ENCODE measurements at places on chromosomes 2 and 18.

DNA sequence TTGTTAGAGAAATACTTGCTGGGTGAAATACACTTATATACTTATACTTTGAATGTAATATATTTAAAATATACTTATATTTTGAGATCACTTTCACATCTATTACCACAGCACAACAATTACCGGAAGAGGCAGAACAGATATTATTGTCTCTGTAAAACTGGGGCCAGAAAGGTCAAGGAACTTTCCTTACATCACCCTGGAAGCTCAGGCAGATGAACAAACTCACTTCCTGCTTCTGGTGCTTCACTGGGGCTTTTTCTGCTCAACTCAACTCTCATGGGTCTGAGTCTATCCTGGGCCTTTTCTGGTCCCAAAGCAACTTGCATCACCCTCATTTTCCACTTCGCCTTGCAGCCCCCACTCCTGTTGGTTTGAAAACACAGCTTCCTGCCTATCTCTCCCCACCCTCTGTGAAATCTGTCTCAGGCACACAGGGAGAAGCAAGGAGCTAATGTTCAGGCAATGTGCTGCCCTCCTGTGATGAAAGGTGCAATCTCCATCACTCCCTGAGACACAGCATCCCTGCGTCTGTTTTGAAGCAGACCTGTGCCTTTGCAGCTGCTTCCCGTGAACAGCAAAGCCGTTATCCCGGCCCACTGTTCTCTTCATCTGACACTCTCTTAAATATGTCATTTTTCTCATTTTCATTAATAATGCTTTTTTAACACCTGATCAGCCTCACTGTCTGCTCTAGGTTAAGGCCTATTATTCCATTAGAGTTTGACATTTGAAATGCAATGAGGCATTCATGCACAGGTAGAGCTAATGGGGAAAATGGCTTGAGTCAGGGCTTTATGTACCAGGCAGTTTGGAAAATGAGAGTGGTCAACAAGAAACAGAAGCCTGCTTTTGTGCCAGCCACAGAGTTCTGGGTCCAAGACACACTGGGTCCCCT lies 251.9 kb upstream of the CHAC2 start:
- no peak for DNase-seq

DNA sequence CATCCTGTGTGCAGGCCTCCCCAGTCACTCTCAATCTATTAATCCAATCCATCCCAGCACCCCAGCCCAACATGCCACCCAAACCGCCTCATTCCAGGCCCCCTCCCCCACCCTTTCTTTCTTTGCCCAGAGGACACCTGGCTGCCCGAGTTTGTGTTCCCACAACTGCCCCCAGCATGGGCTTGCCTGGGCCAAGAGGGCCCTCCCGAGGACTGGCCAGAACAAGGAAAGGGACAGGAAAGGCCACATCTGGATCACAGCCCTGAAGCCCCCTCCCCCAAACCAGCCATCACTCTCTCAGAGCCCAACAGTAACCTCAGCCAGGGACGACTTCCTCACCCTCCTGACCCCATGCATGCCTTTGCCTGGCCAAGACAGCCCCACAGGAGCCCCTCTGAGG lies 1.2 kb downstream of the TNS1 start:
- no peak for DNase-seq

DNA sequence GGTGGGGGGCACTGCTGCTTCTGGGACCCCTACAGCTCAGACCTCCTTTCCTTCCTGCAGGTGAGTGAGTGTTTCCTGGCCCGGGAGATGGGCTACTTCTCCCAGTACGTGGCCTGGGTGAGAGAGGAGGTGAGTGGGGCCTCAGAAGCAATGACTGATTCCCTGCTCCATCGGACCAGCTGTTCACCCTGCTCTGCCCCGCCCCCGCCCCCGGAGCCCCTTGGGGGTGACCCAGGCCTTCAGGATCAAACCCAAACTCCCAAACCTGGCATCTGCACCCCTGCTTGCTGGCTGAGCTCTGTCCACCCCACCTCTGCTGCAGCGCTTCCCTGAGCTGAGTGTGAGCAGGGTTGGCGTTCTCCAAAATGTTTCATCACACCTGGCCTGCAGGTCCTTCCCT lies 9.8 kb upstream of the KCNIP3 start:
- no peak for DNase-seq

DNA sequence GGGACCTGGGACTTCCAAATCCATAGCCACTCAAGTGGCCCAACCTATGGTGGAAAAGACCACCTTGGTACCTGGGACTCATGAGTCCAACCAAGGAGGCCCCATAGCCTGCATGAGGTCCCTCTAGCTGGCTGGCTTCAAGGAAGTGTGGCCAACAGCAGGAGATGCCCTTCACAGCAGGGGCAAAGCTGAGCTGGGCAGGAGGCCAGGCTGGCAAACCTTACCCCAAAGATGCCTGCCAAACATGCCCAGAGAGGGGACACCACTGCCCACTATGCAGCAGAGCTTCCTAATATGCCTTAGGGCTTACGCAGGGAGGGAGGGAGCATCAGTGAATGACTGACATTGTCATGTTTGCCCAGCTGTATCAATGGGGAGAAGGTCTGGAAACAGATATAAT lies 188.0 kb upstream of the GLI2 start:
- DNase-seq = no peak

- DNase-seq = no peak
These were observed 403.2 kb downstream of the DSC3 start for GRCh38 chr18:30639361-30639760.

DNA sequence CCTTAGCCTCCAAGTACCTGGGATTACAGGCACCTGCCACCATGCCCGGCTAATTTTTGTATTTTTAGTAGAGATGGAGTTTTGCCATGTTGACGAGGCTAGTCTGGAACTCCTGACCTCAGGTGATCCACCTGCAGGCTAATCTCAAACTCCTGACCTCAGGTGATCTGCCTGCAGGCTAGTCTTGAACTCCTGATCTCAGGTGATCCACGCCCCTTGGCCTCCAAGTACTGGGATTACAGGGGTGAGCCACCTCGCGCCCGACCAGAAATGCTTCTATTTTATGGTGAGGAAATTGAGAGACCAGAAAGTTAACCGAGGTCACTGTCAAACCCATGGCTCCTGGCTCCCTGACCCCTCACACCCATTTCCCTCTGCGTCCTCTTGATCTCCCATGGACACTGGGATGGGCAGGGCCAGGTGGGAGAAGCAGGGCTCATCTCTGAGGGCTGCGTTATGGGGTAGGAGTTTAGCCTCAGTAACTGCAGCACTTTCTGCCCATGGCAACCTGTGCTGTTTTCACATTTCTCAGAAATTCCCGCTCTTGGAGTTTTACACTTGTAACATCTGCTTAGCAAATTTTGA lies 210.0 kb downstream of the AGAP1 start:
- no peak for DNase-seq

DNA sequence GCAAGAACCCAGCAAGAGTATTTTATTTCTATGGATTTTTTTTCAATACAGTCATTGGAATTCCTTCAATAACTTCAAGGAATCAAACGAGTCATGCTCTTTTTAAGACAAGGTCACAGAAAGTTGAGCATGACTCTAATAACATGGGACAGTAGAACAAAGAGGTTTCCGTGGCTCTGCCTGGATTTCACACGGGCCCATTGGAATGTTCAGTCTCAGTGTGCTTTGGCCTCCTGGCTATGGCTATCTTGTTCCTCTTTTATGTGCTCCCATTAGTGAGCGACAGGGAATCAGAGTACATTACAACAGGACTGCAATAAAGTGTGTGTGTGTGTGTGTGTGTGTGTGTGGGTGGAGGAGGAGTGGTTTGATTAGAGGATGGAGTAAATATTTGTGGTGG lies 312.4 kb downstream of the DCC start:
- DNase-seq = no peak

GRCh38 chr2:181814057-181814491 lies 77.5 kb upstream of the ITPRID2 start:
- no peak for DNase-seq

DNA sequence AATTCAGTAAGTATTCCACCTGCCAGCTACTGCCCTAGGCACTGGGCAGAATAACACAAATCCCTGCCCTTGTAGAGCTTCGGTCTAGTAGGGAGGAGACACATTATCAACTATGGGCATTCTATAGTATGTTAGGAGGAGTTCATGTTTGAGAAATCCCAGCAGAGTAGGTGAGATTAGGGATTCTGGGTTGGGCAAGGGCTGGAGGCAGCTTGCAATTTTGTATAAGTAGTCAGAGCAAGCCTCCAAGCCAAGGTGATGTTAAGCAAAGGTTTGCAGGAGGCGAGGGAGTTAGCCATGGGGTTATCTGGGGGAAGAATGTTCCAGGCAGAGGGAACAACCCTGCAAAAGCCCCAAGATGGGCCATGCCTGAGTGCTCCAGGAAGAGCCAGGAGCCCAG lies 187.9 kb upstream of the HS6ST1 start:
- no peak for DNase-seq

- no peak for DNase-seq
These were observed 19.1 kb upstream of the GPR55 start for GRCh38 chr2:230944123-230944653.

- no peak for DNase-seq
These were observed 1.7 kb downstream of the EMILIN1 start for GRCh38 chr2:27080140-27080469.

- DNase-seq = no peak
These were observed 533.1 kb downstream of the RNF144A start for GRCh38 chr2:7450188-7450832.

DNA sequence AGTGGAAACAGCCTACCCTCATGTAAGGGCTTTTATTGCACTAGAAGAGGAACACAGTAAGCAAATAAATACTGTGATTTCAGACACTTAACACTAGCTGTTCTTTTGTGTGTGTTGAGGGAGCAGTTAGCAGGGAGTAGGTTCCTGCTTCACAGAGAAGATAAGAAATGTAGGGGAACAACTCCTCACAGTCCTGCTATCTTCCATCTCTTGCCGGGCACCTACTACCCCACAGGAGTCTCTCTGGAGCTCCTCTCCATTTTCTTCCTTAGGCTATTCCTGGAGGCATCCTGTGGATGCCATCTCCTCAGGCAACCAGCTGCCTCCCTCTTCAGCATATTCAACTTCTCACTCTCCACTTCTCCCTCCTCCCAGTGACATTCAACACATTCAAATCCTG lies 145.0 kb downstream of the SRBD1 start:
- DNase-seq = no peak

- DNase-seq = no peak
These were observed 417.5 kb downstream of the DPP10 start for GRCh38 chr2:114859726-114860510.

DNA sequence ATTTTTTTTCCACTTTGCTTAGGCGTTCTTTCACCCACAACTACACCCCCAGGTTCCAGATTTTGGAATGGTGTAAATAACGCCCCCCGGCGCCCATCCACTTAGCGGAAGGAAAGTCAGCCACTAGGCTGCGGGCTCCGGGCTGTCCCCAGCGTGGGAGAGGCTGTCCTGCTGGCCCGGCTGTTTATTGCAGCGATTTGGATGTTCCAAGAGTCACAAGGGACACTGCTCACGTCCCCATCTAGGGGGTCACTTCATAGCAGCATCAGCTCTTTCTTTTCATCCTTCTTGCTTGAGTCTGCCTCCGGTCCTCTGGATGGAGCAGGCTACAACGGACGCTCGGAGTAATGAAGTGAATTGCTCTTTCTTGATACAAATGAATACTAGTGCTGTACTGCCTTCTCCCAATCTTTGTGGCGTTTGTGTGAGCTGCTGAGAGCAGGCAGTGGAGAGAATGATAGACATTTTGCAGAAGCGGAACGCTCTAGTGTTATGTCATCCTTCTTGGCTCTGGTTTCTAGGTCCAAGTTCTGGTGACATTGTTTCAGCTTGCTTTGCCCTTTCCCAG lies 50.7 kb upstream of the PAIP2B start:
- no peak for DNase-seq

DNA sequence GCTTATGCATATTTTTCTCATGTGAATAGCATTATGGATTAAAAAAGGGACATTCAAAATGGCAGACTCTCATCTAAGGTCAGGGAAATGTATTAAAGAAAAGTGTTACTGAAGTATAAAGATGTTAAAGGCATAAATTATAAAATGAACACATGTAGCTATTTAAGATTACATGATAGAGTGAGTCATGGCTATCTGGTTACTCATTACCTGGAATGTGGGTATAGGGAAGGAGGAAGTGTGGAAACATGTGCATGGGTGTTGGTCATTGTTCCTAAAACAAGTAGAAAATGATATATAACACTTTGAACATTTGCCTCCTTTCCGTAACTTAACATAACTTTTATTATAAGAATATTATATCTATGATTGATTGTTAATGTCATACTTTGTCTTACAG lies 66.4 kb downstream of the MYO1B start:
- no peak for DNase-seq

DNA sequence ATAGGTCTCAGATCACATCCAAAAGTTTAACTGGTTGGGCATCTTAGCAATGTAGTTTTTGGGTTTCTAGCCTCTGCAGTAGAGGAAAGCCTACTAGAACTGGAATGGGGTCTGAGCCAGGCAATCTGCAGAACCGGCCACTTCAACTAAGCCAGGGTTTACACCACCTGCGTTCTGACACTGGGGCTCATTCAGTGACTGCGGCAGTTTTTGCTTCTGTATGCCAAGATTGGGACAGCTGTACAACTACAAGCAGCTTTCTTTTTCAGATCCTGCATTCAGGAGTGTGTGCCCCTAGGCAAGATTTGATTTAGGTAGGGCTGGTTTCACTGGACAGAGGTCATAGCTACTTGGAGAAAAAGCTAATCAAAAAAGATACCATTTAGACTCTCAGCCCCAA lies 43.7 kb upstream of the IGFBP5 start:
- no peak for DNase-seq

GRCh38 chr18:59478591-59478990 lies 119.5 kb upstream of the LMAN1 start:
- no peak for DNase-seq

- DNase-seq = no peak
These were observed 4.5 kb downstream of the RHOB start for GRCh38 chr2:20451341-20451740.

GRCh38 chr2:75079575-75079974 lies 119.7 kb downstream of the TACR1 start:
- no peak for DNase-seq

GRCh38 chr2:147099845-147100244 lies 745.0 kb upstream of the ACVR2A start:
- DNase-seq = no peak

DNA sequence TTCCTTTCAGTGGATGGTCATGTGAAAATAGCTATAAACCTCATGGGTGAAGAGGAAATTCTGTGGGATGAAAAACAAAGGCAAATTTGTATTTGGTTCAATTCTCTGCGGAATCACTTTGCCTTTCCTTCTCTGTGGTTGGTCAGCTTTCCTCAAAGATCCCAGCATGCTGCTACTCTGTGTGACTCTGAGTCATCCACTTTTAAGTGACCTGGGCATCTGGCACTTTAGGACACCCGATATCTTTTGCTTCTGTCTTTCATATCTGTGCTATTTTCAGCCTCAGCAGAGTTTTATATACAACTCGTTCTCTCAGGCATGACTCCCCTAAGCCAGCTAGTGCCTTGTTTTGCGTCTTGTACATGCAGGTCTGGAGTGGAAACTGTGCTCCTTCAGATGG lies 217.0 kb upstream of the PIEZO2 start:
- no peak for DNase-seq

DNA sequence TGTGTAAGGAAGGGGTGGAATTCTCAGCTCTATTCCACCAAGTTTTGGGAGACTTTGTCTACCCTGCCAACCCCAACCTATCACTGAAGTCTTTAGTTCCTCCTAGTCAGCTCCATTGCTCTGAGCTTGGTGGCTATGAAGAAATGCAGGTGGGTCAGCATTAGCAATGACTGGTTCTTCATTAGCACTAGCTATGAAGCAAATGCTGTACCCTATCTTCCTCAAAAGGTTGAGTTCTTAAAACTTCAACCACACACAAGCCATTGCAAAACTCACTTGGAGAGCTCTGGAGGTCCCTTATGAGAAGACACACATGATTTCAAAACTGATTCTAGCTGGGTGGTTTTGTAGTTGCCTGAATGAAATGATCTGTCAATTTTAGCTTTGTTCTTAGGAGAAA lies 193.8 kb downstream of the IKZF2 start:
- DNase-seq = no peak
